ENCODE measurements at places on chromosomes 7 and 10.

DNA sequence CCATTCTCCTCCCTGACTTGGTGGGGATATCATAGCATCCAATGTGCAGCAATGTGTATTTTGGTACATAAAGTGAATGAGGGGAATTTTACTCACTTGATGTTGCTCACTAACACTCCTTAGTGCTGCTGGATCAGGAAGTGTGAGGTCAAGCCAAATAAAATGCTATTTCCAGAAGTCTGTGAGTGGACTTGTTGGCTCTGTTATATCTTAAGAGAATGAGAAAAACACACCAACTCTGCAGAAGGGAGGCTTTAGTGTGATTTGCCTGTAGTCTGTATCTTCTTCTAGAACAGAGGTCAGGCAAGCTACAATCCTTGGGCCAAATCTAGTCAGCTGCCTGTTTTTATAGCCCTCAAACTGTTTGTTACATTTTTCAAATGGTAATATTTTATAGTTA is 154.3 kb downstream of the POLR1F start:
- DNase-seq, result no peak

- DNase-seq, result no peak
Observed at GRCh38 chr7:37924491-37925041, 4.1 kb downstream of the EPDR1 start.

- DNase-seq, result no peak
Observed at GRCh38 chr10:119737039-119737663, 11.3 kb downstream of the INPP5F start.

- no peak for DNase-seq
Observed at GRCh38 chr7:93242106-93242505, 9.9 kb downstream of the VPS50 start.

- no peak for DNase-seq
Observed at GRCh38 chr7:141288626-141289025, 214.8 kb downstream of the TMEM178B start.

- DNase-seq, result no peak
Observed at GRCh38 chr7:145431834-145432233, 596.0 kb upstream of the TPK1 start.

GRCh38 chr7:108972004-108972403 is 402.3 kb downstream of the DNAJB9 start:
- DNase-seq, result no peak

DNA sequence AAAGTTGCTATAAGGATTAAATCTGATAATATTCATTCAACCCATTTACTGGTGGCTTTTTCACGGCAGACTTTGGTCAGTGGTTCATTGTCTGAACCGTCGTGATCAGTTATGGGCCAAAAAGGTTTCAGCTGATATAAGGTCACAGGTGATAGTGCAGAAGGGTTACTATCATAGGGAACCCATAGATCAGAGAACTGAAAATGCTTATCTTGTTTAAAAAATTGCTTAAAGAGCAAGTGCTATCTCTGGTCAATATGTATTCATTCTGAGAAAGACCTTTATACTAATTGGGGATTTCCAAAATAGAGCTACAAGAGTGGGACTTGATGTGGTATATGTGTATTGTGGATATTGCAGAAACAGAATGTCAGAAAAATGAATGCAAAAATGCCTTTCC is 147.8 kb upstream of the SEMA3E start:
- no peak for DNase-seq

- DNase-seq, result no peak
Observed at GRCh38 chr10:60439641-60440040, 50.0 kb upstream of the ANK3 start.

- DNase-seq, result no peak
Observed at GRCh38 chr7:142516038-142516501, 233.2 kb upstream of the PRSS1 start.

DNA sequence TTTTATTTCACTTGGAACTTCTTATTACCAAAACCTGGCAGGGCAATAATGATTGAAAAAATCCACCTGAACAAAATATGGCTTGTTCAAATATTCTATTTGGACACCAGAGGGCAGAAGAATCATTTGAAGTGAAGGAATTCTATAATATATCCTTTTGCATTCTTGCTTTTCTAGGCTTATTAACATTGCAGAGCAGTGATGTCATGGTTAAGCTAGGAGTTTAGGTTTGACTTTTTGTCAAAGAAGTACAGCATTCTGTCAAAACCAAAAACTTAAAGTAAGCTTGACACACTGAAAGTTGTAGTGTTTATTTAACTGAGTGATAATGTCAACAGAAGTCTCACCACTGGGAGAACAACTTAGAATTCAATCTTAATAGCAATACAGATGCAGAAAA is 156.0 kb downstream of the SEMA3D start:
- DNase-seq, result no peak

DNA sequence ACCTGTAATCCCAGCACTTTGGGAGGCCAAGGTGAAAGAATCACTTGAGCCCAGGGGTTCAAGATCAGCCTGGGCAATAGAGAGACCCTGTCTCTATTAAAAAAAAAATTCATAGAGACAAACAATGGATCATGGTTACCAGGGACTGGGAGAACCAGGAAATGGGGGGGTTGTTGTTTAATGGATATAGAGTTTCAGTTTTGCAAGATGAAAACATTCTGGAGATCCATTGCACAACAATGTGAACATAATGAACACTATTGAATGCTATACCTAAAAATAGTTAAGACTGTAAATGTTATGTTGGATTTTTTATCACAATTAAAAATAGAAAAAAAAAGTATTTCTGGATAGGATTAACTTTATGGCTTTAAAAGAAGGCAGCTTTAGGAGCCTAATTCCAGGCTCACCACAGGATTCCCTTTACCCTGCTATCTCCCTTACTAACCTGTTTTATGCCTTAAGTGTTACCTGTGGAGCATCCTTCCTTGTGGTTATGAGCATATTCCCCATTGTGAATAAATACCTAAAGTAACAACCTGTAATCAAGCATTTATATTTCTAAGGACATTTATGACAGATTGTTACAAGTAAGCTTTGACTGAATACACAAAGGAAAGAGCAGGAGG is 45.1 kb upstream of the SGCE start:
- no peak for DNase-seq

- DNase-seq, result peak; percentile 4
Observed at GRCh38 chr10:25017154-25017590, 760 bp downstream of the THNSL1 start.

- no peak for DNase-seq
Observed at GRCh38 chr10:32744321-32744720, 213.7 kb downstream of the ITGB1 start.

DNA sequence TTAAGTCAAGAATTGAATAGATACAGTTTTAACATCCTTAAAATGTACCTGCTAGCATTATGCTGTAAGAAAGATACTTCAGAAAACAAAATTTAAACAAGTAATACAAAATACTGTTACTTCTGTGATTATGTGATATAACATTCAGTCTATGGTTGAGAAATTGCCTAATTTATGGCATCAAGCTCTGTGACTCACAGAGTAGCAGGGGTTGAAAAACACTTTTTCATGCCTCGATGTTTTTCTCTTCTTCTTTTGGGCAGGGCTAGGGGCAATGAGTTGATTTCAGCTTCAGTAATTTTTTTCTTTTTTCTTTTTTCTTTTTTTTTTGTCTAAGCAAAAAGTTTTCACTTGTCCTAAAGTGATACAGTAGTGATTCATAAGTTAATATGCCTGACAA is 209.2 kb downstream of the MBL2 start:
- no peak for DNase-seq

- DNase-seq, result no peak
Observed at GRCh38 chr7:95672434-95672833, 76.1 kb upstream of the PDK4 start.

DNA sequence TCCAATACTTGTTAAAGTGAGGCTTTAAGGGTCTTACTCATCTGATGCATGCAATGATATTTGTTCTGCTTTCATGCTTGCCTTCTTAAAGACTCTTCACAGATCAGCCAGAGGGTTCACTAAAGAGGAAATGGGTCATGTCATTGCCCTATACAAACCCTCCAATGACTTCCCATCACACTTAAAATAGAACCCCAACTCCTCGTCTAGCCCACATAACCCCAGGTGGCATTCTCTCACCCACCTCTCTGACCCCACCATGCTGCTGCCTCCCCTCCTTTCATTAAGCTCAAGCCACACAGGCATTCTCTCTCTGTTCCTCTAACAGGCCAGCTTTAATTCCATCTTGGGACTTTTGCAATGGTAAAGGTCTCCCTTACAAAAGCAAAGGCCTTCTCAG is 253.6 kb downstream of the GRID1 start:
- DNase-seq, result no peak

All from activated gamma-delta T cell treated with Interleukin-2 at 50 U/mL for 16 hours (primary cell).